ENCODE measurements at places on chromosomes 2 and 18.

GRCh38 chr2:152176113-152176714, 651 bp upstream of the STAM2 start:
- no peak for DNase-seq

- DNase-seq: no peak
These were observed 198.6 kb upstream of the CWC22 start for GRCh38 chr2:180205621-180206235.

- DNase-seq: no peak
These were observed 614.0 kb downstream of the SLC4A3 start for GRCh38 chr2:220241423-220241822.

DNA sequence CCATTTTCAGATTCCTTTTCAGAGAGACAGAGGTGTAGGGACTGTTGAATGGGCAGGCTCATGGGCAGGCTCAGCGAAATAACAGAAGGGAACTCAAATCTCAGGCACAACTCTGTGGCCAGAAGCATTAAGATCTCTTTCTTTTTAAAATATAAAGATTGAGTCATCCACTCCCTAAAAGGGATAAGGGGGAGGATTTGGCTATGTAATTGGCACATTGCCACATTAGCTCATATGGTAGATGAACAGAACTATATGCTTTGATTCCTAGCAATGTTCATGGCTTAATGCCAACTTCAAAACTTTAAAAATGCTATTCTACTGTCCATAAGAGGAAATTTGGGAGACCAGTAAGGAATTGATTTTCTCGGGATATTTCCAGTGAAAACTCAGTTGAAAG, 53.8 kb upstream of the SLC5A7 start:
- no peak for DNase-seq

- no peak for DNase-seq
These were observed 27.1 kb downstream of the SH2D6 start for GRCh38 chr2:85445316-85446295.

DNA sequence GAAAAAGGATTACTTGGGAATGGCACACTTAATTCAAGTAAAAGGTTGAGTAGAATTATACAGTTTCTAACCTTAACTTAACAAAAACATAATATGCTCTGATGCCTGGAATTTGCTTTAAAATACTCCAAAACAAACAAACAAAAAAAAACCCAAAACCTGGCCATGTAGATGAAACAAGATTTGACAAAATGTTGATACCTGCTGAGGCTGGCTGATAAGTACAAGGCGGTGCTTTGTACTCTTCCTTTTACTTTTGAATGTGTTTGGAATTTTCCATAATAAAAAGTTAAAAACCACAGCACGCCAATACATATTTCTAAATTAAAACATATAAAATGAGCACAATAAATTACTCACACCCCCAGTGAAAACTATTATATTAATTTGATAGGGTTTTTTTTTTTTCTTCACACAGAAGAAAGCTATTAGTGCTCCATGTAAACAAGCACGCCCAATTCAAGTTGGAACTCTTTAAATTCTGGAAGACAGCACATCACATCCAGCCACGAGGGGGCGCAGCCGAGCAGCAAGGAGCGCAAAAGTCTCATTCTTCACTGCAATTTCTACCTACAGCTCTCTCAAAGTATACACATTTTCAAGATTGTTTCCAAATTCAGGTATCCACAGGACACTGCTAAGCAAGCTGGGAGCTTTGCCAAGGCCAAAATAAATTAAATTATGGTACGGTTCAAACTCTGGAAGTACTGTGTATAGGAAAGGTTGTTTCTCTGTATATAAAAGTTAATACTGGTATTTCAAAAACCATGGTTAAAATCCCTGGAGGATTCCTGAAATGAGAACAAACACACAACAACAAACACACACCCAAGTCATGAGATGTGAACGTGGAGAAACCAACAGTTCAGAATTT, 7.5 kb downstream of the SERTAD2 start:
- DNase-seq: peak; percentile 88

GRCh38 chr2:145715601-145716000, 1195.7 kb upstream of the ZEB2 start:
- DNase-seq: no peak

GRCh38 chr2:200741468-200742202, 70.1 kb upstream of the BZW1 start:
- no peak for DNase-seq

DNA sequence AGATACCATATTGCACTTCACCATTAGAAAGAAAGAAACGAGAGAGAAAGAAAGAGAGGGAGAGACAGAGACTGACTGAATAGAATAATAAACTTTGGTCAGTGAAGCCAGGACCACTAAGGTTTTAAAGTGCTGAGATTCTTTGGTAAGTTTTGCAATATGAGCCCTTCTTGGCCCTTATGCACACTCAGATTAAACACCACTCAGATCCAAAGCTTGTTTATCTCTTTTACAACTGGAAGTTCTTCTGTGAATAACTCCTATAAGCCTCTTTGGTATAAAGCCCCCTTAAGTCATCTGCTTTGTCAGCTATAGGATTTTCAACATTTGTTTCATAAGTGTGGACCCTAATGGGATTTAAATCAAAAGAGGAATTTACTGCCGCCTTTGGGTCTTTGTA, 40.8 kb downstream of the PID1 start:
- no peak for DNase-seq
